ENCODE measurements at places on chromosomes 3 and 15.

DNA sequence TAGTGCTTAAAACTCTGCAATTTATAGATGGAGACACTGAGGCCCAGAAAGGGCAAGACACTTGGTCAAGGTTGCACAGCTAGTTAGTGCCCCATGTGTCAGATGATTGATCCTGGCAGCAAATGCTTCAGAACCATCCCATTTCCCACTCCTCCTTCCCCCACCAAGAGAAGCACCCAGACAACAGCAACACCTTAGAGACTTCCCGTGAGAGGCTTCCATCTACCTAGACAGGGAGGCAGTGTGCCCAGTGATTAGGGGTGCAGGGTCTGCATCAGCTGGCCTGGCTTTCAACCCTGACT, 77.6 kb downstream of the CORO2B start:
- DNase-seq, result no peak

DNA sequence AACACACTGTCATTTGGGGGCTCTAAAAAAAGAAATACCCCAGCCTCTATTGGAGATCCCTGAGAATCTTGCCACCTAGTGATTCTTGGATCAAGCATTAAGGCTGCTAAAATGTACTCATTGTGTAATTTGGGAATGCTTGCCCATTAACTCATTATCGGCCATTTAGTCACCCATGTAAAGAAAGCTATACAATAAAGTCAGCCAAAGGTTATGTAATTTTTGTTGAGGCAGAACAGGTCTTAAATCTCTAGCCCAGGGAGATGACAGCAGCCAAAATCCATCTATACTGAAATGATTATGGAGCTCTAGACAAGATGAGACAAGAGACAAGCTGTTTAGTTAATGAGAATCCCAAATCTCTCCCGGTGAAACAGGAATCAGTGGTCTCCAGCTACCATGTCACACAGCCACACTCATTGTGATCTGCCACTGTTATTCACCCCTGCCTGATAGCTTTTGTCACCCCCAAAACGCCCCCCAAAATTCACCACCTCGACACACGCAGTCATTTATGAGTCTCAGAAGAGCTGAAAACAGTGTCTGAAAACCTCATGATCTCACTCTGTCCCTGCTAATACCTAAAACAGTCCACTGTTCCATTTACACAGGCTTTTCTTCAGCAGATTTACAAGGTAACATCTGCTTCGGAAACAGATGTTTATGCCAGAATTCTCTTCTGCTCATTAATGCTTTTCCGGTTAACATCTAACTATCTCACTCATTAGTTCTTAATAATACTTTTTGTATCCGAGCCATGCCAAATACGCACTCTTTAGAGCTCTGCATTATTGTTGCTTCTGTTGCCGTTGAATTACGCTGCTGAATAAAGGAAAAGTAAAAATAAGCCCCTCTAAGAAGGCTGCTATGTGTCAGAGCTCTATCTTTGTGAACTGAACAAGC, 138.5 kb downstream of the RORA start:
- no peak for DNase-seq

GRCh38 chr3:79011821-79012529, 755.8 kb downstream of the ROBO1 start:
- no peak for DNase-seq

DNA sequence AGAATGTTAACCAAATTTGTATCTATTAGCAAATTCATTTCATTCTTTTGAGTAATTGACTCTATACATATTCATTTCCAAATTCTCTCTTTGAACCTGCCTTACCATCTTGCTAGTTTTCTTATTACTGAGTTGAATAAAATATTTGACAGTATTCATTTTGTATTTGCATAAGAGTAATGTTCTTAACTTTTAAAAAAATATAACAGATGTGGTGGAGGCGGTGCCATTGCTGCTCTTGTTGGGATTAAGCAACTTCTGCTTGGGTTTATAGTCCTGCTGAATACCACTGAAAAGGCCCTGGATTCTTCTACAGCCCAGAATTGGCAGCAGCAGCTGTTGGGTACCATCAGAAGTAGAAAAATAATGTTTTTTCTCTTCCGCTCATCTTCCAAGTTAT, 148.9 kb upstream of the PEX5L start:
- DNase-seq, result no peak

- DNase-seq, result no peak
Observed at GRCh38 chr3:117409701-117410459, 700.3 kb downstream of the TUSC7 start.

DNA sequence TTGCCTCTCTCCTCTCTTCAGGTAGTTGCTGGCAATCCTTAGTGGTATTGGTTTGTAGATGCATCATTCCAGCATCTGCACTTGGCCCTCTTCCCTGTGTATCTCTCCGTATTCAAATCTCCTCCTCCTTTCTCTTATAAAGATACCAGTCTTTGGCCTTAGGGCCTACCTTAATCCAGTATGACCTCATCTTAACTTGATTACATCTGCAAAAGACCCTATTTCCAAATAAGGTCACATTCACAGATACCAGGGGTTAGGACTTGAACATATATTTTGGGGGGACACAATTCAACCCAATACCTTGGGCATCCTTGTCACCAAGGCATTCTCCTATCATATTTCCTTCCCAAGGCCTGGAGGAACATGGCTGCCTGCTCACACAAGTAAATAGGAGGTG, 22.0 kb upstream of the ABHD2 start:
- DNase-seq, result no peak

Measured in NCI-H526 treated with DMSO at 0.1 percent for 48 hours (cell line).